ENCODE measurements at places on chromosomes 12 and 14. TPM values are rescaled to one million over a fixed set of nuclear protein-coding genes. Genes with fewer than 3 reads are reported as not detected.

- DNase-seq = no peak
These were observed 6.0 kb upstream of the LRP6 start for GRCh38 chr12:12272869-12273268.

DNA sequence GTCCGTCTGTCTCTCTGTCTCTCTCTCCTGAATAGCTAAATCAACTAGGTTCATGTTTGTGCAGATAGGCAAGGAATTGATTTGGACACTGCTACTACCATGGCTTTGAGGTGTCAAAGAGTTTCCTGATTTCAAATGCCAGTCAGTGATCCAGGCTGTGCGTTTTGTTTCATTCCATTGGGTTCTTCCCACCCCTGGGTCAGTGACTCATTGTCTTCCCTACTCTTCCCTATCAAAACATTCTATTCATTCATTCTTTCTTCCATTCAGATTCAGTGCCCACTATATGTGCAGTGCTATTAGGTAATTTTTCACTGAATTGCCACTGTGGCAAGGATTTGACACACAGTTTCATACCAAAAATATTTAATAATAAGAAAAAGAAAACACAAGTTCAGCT is 50.4 kb downstream of the RPH3A start:
- no peak for DNase-seq

- DNase-seq = no peak
These were observed 59.3 kb upstream of the SLC24A4 start for GRCh38 chr14:92263681-92264080.

DAO gene
- not detected for total RNA-seq

CD163L1 gene
- total RNA-seq = 3.8 TPM

DNA sequence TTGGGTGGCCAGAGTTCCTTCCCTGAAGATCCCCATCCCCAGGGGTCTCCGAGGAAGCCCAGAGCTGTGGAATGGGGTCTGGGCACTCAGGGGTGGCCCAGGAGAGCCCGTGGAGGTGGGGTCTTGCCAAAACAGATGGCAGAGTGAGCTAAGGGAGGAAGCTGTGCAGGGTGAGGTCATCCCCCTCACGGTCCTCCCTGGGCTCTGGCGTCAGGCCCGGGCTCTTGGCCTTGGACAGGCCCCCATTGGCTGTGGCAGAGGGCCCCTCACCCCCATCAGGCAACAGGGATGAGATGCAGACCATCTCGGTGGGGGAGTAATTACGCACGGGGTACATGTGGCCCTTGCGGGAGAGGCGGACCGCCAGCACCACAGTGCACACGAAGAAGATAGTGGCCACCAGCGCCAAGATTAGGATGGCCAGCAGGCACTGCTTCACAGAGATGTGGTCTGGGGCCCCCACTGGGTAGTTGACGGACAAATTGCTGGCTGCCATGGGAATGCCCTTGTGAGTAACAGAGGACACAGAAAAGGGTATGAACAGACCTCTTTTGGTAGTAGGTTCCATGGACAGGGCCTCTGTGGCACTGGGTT is 10.7 kb downstream of the SELPLG start:
- no peak for DNase-seq

DNA sequence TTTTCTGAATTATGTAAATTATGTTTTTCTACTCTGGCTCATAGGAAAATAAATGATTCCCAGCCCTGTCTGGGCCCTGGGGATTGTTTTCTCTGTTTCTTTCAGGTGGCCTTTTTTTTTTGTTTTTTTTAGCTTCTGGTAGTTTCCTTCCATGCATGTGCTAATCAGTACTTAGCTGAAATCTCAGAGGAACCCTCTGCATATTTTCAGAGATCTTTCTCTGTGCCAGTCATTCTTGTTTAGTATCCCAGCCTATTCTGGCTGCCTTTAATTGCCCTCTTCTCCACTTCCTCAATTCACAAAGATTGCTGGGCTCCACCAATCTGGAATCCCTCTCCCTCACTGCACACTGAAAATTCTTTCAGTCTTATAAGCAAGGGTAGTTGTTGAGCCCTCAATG is 46.9 kb downstream of the CNOT2 start:
- no peak for DNase-seq

PPM1H gene
- total RNA-seq = 24.1 TPM

All from uterus (tissue), 4 donors.